Femur (tissue), 1 donor: ENCODE measurements at places on chromosomes 6 and 20.

- DNase-seq: no peak
Observed at GRCh38 chr6:157717340-157717748, 105.7 kb upstream of the SNX9 start.

GRCh38 chr20:54263116-54263690 is 55.3 kb downstream of the PFDN4 start:
- DNase-seq: peak; percentile 19

GRCh38 chr20:49657118-49657901 is 56.4 kb downstream of the B4GALT5 start:
- peak; percentile 47 for DNase-seq

GRCh38 chr20:44064501-44065400 is 122.2 kb downstream of the JPH2 start:
- DNase-seq: no peak

GRCh38 chr6:27281569-27281968 is 30.5 kb downstream of the POM121L2 start:
- no peak for DNase-seq

- DNase-seq: no peak
Observed at GRCh38 chr6:132788658-132789395, 9.6 kb downstream of the SLC18B1 start.

DNA sequence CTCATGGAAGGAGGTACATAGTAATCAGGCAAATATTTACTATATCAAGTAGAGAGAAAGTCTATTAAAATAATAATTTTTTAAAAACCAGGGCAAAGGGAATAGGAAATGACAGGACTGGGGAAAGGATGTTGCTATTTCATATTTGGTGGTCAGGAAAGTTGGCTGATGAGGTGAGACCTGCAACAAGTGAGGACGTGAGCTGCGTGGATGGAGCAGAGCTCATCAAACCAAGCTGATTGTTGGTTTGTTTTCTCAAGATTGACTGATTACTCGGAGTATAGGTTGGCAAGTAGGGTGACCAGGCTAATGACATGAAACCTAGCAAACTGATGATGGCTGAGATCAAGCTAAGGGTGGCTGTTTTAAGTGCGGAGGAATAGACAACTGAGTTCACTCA is 6.0 kb downstream of the GJA1 start:
- no peak for DNase-seq

DNA sequence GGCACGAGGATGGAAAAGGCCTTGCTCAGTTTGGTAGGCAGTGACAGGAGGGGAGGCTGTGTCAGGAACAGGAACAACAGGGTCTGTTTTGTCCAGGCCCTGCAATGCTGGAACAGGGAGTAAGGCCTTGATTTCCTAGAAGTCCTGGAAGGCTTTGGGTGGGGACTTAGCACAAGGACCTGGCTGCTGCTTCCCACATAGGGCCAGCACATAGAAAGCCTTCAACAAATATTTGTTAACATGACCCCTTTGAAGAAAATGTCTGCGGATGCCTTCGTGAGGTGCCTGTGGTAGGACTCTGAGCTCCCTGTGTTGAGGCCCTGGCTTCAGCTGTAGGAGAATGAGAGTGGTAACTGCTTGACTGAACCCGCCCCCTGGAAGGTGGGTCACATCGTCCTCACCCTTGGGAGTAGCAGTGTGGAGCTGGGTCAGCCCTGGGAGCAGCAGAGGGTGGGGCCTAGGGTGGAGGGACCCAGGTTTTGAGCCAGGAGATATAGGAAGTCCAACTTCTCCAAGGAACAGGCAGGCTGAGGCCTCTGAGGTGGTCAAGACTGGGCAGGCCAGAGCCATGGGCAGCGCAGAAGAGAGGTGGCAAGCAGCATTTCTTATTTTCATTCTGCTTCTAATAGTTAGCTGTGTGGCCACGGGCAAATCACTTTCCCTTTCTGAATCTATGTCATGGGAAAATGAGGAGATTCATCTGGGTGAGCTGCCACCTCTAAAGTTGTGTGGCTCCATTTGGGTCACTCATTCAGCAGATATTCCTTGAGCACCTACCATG is 50.0 kb downstream of the CNBD2 start:
- no peak for DNase-seq

GRCh38 chr6:140857739-140858380 is 1274.9 kb upstream of the GJE1 start:
- no peak for DNase-seq

GRCh38 chr6:13495818-13496217 is 8.4 kb upstream of the GFOD1 start:
- DNase-seq: no peak
